Melanocyte of skin (primary cell): ENCODE measurements at places on chromosomes 6 and 20. TPM values are rescaled to one million over a fixed set of nuclear protein-coding genes. Genes with fewer than 3 reads are reported as not detected.

Gene LKAAEAR1
- total RNA-seq = 1.9 TPM in 1 of 2 replicates, not detected in the other

Gene MAP3K7
- total RNA-seq = 29.6 and 30.8 TPM in 2 replicates

Gene CASS4
- total RNA-seq = under 0.01 and 0.15 TPM in 2 replicates

Gene SNAP25
- 2.3 and 4.2 TPM in 2 replicates for total RNA-seq

Gene MROH8
- total RNA-seq = 0.33 and 4.8 TPM in 2 replicates

Gene HLA-DPA1
- total RNA-seq = 39.2 and 59.2 TPM in 2 replicates

Gene BACH2
- 1.00 and 2.9 TPM in 2 replicates for total RNA-seq

Gene CST5
- total RNA-seq = not detected in 2 replicates

Gene CTCFL
- total RNA-seq = not detected in 2 replicates

Gene SRC
- total RNA-seq = 11.6 and 13.8 TPM in 2 replicates

Gene DDO
- total RNA-seq = not detected in 2 replicates

Gene CD40
- 2.4 and 4.7 TPM in 2 replicates for total RNA-seq

Gene SDC4
- total RNA-seq = 7.2 and 10.5 TPM in 2 replicates

Gene TRIM10
- total RNA-seq = not detected in 2 replicates

Gene LINC00237
- not detected in 2 replicates for total RNA-seq

Gene OR12D3
- not detected in 2 replicates for total RNA-seq

Gene SAPCD1
- 1.7 TPM in 1 of 2 replicates, not detected in the other for total RNA-seq

Gene SLC35F1
- 1.8 and 2.1 TPM in 2 replicates for total RNA-seq

Gene JPH2
- 0.15 and 0.33 TPM in 2 replicates for total RNA-seq

Gene C6orf58
- total RNA-seq = 2.2 and 3.8 TPM in 2 replicates

Gene CLPSL2
- not detected in 2 replicates for total RNA-seq

Gene ENPP1
- 10.5 and 11.7 TPM in 2 replicates for total RNA-seq

Gene STMND1
- total RNA-seq = not detected in 2 replicates

Gene RSPO3
- total RNA-seq = 0.67 TPM in 1 of 2 replicates, not detected in the other

Gene HINT3
- 18.3 and 21.3 TPM in 2 replicates for total RNA-seq

Gene KIF25
- under 0.01 TPM in 1 of 2 replicates, not detected in the other for total RNA-seq

Gene MRAP2
- 1.0 and 5.5 TPM in 2 replicates for total RNA-seq

Gene MAS1
- total RNA-seq = not detected in 2 replicates

Gene SLC17A1
- total RNA-seq = not detected in 2 replicates

Gene XKR7
- not detected in 2 replicates for total RNA-seq

Gene PSMA7
- 446 and 464 TPM in 2 replicates for total RNA-seq

Gene RNASET2
- total RNA-seq = 7.6 and 19.6 TPM in 2 replicates

Gene APOBEC2
- not detected in 2 replicates for total RNA-seq

Gene FAM83C
- total RNA-seq = not detected in 2 replicates
